ENCODE measurements at places on chromosomes 5 and 9.

DNA sequence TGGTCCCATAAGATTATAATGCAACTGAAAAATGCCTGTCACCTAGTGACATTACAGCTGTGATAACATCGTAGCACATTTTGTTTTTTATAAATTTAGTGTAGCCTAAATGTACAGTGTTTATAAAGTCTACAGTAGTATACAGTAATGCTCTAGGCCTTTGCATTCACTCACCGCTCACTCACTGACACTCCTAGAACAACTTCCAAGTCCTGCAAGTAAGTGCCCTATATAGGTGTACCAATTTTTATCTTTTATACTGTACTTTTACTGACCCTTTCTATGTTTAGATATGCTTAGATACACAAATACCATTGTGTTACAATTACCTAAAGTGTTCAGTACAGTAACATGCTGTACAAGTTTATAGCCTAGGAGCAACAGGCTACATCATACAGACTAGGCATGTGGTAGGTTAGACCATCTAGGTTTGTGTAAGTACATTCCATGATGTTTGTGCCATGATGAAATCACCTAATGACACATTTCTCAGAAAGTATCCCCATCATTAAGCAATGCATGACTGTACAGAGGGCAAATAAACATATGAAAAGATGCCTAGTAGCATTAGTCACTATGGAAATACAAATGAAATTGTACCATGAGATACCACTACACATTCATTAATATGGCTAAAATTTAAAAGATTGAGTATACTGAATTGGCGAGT lies 127.6 kb downstream of the TRPM6 start:
- no peak for DNase-seq

GRCh38 chr5:30874241-30875034 lies 319.0 kb upstream of the CDH6 start:
- no peak for DNase-seq

GRCh38 chr5:108437425-108437824 lies 55.5 kb upstream of the FBXL17 start:
- DNase-seq = no peak

- no peak for DNase-seq
These were observed 185.5 kb downstream of the RGS3 start for GRCh38 chr9:113649054-113649453.

- no peak for DNase-seq
These were observed 47.7 kb downstream of the PWWP2A start for GRCh38 chr5:160071516-160071915.

GRCh38 chr5:133907075-133907474 lies 61.4 kb downstream of the C5orf15 start:
- DNase-seq = no peak

GRCh38 chr5:58904737-58905136 lies 321.9 kb downstream of the RAB3C start:
- no peak for DNase-seq

DNA sequence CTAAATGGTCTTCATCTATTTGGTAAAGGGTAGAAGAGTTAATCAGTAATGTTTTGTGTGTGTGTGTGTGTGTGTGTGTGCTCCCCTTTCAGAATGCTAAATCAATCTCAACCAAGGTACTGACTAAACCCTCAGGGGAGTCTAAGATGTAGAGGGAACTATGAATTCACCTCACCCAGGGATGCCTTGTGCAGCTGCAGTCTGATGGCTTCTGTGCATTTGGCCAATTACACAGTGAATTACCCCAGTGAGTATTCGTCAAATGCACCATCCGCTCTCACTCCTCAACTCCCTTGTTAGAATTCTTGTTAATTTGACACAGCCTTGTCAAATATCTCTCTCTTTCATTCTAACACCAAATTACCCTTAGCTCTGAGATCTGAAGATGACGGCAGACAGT lies 234.6 kb downstream of the GABRB2 start:
- no peak for DNase-seq

GRCh38 chr9:89872913-89873707 lies 268.3 kb downstream of the GADD45G start:
- DNase-seq = no peak

DNA sequence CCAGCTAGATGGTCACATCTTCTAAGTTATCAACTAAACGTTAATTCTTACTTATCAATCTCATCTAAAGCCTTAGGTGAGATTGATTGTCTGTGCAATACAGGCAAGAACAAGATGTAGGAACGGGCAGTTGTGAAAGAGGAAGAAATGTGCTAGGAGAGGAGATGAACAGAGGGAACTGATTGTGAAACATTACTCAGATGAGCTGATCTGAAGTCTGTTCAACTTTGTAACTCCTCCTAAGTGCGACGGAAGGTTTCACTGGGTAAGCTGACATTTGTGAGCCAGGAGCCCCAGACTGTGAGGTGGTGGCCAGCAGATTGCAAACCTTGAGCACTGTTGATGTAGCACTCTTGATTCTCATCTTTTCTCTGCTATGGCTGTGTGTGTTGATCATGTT lies 204.1 kb downstream of the CD180 start:
- DNase-seq = no peak

- DNase-seq = no peak
These were observed 85.1 kb downstream of the FGF1 start for GRCh38 chr5:142600611-142601358.

DNA sequence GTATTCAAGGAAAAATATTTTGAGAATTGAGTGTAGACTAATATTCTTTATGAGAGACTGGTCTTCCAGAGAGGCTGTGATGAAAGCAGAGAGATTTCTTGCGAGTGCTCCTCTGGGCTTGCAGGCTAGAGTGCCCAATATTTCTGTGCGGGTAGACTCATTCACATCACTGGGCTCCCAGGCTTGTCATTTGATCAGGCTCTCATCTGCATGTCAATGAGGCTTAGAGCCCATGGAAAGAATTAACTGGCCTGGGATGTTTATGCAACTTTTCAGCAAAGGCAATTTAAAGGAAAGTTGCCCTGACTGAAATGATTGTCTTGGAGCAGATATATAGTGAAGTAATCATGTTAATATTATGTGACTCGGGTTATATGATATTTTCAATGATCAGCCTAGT lies 42.3 kb downstream of the SNCAIP start:
- DNase-seq = no peak

GRCh38 chr5:83564069-83564749 lies 92.7 kb downstream of the VCAN start:
- no peak for DNase-seq

DNA sequence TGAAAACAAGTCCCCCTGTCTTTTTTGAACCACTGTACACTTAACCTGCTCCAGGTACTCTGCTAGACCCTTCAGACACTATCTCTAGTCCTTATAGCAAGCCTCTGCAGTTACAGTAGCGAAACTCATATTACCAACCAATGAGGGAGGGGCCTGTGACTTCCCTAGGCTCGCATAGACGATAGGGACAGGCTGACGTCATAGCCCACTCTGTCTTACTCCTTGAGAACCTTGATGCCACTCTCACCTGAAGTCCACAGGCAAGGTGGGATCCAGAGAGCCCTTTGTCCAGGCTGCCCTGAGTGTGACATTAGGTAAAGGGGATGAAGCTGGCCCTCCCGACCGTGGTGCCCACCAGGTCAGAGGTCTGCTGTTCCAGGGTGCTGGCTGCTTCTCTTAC lies 65.3 kb downstream of the ACTBL2 start:
- DNase-seq = no peak

DNA sequence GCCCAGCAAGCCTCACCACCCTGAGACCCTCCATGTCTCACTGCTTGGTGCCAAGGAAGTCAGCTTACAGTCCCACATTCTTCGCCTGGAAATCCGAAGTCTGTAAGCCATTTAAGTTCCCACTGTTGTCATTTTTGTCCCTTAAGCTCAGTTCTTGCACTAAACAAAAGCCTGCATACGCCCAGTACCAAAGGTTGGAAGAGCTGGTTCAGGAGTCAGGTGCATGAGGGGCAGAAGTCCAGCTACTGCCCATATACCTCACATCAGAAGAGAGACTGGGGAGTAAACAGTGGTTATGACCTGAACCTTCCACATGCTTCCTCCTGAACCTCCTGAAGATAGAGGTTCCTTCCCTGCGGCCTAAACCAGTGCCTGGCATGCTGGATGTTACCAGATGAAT lies 146.0 kb downstream of the FRMD3 start:
- peak; percentile 15 for DNase-seq

GRCh38 chr5:8436924-8437323 lies 568.0 kb downstream of the MTRR start:
- no peak for DNase-seq

- peak; percentile 77 for DNase-seq
These were observed 123.7 kb upstream of the CPEB4 start for GRCh38 chr5:173764332-173765028.

DNA sequence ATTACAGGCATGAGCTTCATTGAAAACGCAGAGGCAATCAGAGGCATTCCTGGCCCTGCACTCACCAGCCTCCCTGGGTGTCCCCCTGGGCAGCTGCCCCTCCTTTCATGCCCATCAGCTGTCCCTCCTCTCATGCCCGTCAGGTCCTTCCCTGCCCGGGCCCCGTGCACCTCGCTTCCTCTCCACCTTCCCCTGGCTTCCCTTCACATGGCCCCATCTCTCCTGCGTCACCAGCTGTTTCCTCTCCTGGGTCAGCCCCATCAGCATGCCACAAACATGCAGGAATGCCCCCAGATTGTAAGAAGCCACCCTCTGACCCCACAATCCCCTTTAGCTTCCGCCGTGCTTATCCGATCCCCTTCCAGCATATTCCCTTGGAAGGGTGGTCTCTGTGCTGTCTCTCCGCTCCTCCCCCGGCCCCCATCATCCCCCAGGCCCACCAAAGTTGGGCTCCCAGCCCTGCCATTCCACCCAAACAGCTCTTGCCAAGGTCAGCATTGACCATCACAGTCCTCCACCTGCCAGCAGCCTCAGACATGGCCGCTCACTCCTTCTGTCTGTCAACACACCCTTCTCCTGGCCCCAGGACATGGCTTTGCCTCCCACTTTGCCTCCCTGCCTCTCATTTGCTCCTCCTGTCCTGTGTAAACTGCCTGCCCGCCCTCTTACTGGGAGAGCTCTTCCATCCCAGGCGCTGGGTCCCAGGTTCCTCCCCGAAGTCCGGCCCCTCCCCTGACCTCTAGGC lies 98.6 kb upstream of the IER5L start:
- DNase-seq = no peak

DNA sequence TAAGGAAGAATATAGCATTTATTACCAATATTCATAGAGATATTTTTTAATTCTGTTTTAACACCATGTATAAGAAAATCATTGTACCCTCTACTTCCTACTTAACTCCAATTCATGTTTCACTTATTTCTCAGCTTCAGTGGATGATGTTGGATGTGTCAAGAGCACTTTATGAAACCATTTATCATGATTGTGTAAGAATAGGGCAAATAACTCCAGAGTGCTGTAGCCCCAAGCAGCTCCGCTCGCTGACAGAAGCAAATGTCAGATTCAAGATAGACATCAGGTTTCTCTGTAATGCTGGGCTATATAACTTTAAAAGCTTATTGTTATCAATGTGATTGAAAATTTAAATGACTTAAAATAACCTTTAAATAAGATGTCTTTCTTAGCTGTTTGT lies 50.4 kb downstream of the MAST4 start:
- DNase-seq = no peak

DNA sequence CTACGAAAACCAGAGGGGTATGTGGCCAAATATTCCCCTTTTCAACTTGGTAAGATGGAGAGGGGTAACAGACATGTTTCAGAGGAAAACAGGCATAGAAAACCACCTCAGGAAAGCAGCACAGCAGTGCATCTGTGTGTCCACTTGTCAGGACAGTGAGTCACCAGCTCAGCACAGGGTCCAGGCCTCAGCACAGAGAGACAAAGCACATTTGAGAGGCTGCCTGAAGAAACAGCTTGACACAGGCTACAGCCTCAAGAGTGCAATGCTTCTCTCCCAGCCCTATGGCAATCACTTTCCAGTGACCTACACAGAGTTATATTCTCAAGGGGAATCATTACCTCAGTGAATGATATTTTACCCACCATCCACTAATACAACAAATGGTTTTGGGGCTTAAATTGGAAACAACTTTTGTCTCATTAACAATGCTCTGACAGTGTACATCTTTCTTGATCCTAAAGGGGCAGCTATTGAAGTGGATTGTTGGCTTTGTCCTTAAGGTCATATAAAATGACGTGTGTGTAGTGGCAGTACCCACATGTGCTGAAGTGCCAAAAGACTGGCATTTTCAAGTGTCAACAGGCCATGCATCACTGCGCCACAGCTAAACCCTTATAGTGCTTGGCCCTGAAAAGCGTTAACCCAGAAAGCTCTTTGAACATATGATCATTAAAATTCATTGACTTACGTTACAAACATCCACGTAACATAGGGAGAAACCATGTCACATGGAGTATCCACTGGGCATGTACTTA lies 46.4 kb downstream of the ERMP1 start:
- no peak for DNase-seq

- DNase-seq = peak; percentile 32
These were observed 503 bp upstream of the GDNF start for GRCh38 chr5:37840053-37841034.

GRCh38 chr5:92939428-92939827 lies 641.6 kb downstream of the NR2F1-AS1 start:
- no peak for DNase-seq

DNA sequence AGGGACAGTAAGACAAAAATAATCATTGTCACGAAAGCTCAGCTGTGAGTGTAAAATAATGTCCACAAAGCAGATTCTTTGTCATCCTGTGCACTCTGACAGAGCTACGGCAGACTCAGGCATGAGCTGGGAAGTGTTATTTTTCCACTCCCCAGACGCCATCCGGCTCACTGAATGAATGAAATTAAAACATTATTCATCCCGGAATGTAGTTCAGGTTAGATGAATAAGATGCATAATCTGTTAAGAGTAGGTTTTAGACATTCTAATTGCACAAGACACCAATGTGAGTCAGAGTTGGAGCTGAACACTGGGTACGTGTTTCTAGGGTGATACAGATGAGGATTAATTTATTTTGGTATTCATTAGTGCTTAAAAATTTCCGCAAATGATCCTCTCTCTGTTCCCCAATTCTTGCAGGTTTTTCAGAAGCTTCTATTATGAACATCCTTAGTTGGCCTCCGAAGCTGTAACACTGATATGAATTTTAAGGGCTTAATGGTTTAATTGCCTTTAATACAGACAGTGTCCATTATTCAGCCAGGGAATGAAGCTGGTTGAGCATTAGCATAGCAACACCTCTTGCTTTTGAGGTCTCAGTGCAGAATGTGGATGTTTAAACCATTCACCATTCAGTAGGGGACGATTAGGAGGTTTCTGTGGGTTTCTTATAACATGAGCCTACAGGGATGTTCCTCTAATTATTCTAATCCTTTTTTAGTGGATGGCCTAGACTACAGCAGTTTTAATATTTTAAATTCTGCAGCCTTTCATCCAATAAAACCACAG lies 65.6 kb upstream of the FRRS1L start:
- no peak for DNase-seq

- DNase-seq = no peak
These were observed 12.5 kb downstream of the CIZ1 start for GRCh38 chr9:128178806-128179431.

DNA sequence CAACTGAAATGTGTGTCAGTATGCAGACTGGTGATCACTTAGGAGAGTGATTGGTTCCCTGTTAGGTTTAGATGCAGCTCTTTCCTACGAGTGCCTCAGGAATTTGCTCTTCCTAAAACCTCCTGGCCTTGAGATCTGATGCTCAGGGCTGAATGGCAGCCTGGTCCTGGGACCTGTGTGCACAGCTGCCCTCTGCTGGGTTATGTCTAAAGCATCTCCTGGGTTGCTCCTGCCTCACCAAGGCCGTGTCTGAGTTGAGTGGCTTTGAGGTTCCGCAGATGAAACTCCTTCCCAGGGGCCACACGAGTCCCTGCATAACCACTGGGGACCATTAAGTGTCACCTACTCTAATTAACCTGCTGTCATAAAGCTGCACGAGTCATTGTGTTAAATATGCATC lies 59.5 kb downstream of the MVB12B start:
- DNase-seq = no peak

- DNase-seq = no peak
These were observed 181.7 kb upstream of the KIF2A start for GRCh38 chr5:62124266-62124665.
